ENCODE measurements at places on chromosomes 5 and 9.
A peak's percentile ranks its signal among the peaks of the same experiment; 100 is the strongest.

GRCh38 chr9:82127465-82127864 lies 138.9 kb downstream of the SPATA31D1 start:
- DNase-seq, result no peak

DNA sequence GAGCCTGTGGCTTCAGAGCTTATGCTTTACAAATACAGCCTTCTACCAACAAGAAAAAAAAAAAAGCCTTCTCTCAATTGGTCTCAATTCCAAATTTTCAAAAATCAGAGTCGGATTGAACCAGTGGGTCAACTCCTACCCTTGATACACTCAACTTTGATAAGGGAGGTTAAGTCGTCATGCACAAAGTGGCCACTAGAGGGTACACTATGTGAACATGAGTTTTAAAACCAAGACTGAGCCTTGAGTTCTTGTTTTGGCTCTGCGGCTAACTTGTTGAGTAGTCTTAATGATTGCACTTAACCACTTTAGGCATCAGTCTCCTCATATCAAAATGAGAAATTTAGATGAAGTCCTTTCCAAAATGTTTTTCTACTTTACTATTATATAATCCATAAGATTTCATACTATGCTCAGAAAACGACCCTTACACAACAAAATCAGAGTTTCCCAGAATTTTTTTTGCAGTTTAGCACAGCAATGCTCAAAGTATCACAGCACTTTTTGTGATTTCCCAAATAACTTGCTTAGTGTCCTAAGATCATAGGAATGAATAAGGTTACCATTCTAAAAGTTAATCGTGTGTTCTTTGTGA lies 92.9 kb upstream of the MTAP start:
- peak; percentile 49 for DNase-seq

DNA sequence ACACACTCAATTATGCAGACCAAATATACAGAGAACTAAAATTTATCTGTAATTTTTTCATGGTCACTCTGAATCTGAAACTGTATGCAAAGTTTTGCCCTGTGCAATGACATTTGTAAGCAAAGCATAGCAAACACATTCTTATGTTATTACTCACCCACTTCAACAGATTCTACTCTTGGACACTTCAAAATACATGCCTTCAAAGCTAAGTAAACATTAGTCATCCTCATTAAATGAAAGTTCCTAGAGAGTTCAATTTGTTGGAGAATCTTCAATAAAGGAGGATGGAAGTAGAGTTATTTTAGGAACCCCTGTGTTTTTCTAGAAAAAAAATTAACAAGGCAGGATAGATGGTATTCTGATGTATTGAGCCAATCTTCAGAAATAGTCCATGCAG lies 639.7 kb upstream of the C9orf72 start:
- DNase-seq, result no peak

DNA sequence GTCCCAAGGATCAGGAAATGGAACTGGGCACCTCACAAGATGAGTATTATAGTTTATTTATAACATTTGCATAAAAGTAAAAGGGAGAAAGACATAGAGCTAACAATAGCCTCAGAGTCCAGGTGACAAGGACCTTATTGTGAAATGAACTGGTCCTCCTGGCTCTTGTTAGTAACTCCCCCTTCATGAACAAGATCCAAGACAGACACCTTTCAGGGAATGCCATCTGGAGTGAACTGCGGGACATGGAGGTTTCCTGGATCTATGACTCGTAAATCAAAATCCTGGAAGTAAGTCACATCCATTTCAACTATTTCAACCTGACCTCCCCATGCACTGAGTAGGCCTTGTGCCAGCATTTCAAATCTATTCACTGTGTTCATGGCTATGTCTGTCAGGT lies 129.5 kb upstream of the GAS1 start:
- no peak for DNase-seq

GRCh38 chr5:132210944-132211343 lies 16.7 kb downstream of the P4HA2 start:
- DNase-seq, result no peak

DNA sequence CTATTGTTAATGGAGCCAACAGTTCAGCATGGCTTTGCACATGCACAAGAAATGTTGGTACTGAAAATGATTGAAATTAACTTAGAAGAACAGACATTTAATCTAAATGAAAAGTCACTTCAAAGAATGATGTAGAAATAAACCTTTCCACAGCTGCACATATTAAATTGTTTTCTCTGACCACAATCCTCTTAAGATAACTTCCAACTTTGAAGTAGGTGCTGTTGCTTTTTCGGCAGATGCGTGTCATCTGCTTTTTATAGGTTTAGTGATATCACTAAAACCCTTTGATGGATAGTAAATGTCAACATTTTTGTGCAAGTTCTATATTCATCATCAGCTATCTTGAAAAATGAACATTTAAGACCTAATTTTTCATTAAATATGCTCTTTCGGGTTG lies 25.3 kb upstream of the SLC1A3 start:
- no peak for DNase-seq

GRCh38 chr9:78187763-78188484 lies 48.0 kb upstream of the CEP78 start:
- DNase-seq, result no peak

DNA sequence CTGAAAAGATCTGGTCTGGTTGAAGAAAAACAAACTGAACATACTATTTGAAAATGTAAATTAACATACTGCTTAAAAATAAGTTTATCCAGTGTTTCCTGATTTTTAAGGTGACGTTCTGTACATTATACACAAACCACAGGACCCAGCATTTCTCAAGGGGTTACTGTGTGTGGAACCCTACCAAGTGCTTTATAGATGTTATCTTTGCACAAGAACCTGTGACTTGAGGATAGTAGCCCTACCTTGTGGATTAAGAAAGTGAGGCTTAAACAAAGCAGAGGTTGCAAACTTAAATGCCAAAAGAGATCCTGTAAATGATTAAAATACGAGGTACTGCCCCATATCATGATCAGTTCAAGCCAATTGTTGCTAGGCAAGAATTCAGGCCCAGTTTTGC lies 4.7 kb downstream of the KLF9 start:
- no peak for DNase-seq

DNA sequence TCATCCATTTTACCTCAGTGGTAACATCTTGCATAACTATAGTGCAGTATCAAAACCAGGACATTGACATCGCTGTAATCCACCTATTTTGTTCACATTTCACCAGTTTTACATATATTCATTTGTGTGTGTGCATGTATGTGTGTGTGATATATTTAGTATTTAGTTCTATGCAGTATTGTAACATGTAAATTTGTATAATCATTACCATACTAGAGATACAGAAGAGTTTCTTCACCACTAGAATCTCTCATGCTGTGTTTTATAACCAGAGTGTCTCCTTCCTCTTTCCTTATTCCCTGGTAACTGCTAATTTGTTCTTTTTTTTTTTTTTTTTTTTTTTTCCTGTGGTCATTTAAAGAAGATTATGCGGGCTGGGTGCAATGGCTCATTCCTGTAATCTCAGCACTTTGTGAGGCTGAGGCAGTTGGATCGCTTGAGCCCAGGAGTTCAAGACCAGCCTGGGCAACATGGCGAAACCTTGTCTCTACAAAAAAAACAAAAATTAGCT lies 11.0 kb downstream of the RASA1 start:
- DNase-seq, result no peak

- DNase-seq, result peak; percentile 72
Measured at GRCh38 chr5:141564216-141564692, 54.5 kb downstream of the DIAPH1 start.

DNA sequence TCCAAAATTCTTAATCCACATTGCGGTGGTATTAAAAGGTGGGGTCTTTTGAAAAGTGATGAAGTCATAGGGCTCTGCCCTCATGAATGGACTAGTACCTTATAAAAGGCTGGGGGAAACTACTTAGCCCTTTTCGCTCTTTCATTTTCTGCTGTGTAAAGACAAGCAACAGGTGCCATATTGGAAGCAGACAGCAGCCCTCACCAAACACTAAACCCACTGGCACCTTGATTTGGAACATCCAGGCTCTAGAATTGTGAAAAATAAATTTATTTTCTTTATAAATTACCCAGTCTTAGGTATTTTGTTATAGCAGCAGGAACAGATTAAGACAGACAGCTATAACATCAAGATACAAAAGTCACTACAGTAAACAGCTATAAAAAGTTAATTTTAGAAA lies 12.8 kb downstream of the PJA2 start:
- DNase-seq, result no peak

GRCh38 chr9:69671311-69671878 lies 776 bp downstream of the APBA1 start:
- no peak for DNase-seq

DNA sequence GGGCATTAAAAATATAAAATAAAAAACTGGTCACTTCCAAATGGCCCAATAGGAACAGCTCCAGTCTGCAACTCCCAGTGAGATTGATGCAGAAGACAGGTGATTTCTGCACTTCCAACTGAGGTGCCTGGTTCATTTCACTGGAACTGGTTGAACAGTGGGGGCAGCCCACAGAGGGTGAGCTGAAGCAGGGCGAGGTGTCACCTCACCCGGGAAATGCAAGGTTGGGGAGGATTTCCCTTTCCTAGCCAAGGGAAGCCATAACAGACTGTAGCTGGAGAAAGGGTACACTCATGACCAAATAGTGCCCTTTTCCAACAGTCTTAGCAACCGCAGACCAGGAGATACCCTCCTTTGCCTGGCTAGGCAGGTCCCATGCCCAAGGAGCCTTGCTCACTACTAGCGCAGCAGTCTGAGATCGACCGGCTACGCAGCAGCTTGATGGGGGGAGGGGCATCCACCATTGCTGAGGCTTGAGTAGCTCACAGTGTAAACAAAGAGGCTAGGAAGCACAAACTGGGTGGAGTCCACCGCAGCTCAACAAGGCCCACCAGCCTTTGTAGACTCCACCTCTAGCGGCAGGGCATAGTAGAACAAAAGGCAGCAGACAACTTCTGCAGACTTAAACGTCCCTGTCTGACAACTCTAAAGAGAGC lies 12.7 kb downstream of the RLN1 start:
- DNase-seq, result peak; percentile 30

DNA sequence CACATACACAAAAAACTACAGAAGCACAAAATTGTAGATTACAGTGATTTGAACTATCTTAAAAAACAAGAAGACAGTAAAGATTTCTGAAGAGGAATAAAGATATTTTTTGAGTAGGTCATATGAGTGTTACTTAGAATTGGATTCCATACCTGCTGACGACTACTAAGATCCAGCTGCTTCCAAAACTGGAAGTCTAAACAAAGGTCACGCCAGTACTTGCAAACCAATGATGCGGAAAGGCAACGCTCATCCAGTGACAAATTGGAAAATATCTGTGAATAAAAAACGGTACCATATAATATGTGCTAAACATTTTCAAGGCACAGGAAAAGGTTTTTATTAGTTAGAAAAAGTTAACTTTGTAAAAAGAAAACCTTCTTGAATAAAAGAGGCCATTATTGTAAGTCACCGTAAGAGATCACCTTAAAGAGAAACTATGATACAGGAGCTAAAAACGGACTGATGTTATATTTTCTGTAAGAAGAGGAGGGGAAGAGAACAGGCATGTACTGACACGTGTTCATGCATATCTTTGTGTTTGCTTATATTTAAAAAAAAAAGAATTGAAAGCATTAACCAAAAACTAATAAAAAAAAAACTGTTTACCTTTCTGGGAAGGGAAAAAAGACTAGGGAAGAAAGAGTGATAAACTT lies 14.1 kb downstream of the FBXL17 start:
- no peak for DNase-seq

DNA sequence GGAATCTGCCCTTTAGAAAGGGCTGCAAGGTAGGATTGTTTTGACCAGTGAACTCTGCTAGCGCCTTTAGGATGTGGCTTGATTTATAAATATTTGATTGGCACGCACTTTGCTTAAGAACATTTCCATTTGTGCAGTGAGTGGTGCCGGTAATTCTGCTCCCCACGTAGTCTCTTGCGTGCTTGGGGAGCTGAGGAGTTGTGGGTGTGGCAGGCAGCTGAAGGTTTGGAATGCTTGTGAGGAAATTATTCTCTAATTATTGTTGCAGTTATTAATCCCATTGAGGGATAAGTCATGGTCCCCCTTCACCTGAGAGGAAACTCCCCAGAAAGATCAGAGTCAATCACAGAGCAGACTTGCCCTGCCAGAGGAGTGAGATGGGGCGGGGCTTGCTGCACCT lies 76.7 kb downstream of the FGF1 start:
- no peak for DNase-seq

DNA sequence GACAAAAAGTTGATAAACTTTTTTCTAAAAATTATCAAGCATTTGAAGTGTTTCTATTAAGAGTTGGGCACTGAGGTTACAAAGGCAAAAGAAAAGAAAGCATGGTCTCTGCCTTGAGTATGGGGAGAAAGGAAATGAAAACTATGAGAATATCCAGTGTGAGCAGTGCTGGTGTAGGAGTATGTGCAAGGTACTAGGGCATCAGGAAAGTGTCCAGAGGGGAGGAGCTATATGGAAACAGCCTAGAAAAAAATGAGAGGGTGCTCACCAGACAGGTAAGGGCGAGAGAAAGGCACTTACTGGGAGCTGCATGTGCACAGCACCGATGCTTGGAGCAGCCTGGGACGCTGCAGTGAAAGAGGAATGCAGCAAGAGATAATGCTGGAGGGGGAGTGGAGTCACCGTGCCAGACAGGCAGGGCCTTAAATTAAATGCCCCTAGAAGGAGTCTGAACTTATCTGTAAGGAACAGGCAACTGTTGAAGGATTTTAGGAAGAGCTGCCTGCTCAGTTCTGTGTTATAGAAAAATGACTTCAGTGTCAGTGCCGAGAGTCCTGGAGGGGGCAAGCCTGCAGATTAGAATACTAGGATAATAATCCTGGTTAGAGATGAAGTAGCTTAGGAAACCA lies 14.0 kb downstream of the MCC start:
- no peak for DNase-seq

- DNase-seq, result no peak
Measured at GRCh38 chr9:37117956-37118355, 2.4 kb upstream of the ZCCHC7 start.

DNA sequence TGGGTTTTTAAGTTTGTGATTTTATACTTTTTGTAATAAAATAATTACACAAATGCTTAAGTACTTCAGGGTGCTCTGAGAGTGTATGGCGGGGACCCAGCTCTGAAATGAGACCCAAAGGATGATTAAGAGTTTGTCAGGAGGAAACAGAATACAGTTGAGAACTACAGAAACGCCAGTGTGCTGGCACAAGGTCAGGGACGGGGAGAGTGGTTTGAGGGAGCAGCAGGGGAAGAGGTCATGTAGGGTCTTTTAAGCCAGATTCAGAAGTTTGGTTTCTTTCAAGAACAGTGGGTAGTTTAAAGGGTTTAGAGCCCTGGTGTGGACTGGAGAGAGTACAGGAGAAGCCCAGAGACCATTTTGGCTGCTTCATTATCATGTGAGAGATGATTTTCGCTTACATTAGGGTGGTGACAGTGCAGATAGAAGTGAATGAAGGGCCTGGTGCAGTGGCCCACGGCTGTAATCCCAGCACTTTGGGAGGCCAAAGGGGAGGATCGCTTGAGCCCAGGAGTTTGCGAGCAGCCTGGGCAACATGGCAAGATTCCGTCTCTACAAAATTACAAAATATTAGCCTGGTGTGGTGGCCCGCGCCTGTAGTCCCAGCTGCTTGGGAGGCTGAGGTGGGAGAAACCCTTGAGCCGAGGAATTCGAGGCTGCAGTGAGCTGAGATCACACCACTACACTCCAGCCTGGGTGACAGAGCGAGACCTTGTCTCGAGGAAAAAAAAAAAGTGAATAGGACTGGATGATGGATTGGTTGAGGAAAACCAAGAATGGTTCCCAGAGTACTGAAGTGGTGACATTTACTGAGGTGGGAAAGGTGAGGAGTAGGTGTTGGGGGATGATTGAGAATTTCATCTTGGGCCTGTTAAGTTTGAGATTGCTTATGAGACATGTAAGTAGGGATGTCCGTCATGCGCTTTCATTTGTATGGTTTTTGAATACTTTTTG lies 1.4 kb upstream of the ETF1 start:
- DNase-seq, result no peak
